ENCODE measurements at places on chromosomes 11 and 22. TPM values are rescaled to one million over a fixed set of nuclear protein-coding genes. Genes with fewer than 3 reads are reported as not detected.

DNA sequence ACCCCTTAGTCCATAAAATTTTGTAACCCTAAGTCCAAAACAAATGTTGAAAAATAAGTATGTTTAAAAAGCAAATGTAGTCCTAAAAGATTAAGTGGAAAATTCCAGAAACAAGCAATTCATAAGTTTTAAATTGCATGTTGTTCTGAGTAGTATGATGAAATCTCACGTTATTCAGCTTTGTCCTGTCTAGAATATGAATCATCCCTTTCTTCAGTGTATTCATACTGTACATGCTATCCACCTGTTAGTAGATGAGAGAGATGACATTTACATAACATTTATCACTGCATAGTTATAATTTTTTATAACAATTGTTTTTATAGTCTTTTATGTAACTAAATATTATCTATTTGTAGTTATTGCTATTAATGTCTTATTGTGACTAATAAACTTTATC is 622.3 kb upstream of the CHORDC1 start:
- DNase-seq, result no peak

GRCh38 chr11:112453601-112454577 is 193.2 kb upstream of the PLET1 start:
- DNase-seq, result peak; percentile 57

The BACE1 gene
- 13.7 TPM for total RNA-seq

DNA sequence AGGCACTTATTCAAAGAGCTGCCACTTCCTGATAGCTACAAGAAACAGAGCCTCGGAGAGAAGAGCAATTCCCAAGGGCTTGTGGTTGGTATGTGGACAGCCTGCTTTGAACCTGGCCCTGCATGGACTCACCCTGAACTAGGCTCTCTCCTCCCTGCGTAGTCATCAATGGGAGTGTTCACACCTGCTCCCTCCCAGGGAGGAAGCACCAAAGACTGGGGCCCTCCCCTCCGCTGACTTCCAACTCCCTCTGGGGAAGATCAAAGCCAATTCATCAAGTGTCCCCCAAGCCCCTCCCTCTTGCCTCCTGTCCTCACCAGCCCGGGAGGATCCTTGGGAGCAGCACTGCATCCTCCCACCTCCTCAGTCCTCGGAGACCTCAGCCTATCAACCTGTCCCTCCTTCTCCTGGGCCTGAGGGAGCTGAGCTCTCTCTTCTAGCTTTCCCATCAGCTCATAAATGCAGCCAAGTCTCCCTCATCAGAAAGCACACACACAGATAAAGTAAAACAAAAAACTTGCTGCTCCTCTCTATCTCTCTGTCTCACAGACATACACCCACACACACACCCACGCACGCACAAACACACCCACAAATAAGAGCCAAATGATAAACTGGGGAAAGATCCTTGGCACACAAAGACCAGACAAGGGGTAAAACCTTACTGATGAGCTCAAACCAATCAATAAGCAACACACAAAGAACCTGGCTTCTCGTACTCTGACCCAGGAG is 3.3 kb downstream of the A4GALT start:
- DNase-seq, result peak; percentile 55

DNA sequence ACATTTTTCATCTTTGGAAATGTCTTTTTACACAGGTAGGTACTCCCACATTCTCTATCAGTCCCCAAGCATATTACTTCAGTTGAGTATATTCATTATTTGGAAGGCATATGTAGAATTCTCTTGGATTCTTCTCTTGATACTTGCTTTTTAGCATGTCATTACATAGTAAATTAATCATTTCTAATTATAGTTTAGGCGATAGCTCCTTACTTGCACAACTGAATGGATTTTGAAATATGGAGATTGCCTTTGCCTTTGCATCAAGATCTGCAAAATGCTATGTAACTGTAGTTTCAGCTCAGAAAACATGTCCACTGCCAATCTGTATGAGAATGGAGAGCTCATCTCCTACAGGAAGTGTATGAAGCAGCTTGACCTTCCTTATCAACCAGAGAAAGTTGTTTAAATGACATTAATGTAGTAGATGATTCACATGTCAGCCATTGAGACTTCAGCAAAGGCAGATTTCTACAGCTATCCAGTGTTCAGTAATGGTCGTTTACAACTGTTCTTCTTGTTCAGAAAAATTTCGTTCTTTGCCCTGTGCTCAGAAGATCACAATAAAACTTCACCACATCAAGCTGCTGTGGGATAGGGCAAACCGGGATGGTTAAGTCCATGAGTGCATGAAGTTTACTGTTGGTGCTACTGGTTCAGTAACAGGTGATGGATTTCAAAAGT is 61.6 kb downstream of the PPP6R3 start:
- no peak for DNase-seq

DNA sequence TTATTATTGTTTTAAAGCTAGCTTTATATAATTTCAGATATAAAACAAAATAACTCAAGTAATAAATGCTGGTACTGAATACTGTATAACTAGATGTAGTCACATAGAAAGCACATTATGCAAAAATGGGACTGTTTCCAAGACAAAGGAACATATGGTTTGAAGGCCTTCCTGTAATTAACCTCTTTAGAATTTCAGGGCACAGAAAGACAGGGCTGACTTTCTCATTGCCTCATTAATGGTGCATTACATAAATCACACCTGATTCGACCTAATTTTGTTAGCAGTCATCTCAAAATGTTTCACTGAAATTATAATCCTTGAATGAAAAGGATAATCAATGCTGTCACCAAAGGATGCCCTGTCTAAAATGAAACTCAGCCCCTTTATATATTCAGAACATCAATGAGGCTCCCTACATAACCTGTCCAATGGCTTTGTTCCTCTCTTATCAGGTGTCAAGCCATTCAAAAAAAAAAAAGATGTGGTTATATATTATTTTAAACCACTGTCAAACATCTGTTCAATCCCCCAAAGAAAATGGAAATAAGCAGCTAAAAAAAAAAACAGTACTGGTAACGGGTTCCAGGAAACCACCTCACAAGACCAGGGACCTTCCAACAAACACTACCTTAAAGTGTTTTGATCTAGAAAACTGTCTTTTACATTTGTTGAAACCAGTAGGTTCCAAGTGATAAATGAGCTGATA is 77.4 kb downstream of the FAM168A start:
- peak; percentile 76 for DNase-seq

GRCh38 chr11:37978647-37979046 is 1380.6 kb upstream of the RAG2 start:
- no peak for DNase-seq

- no peak for DNase-seq
These were observed 36.3 kb downstream of the PLEKHA7 start for GRCh38 chr11:16977994-16978315.

DNA sequence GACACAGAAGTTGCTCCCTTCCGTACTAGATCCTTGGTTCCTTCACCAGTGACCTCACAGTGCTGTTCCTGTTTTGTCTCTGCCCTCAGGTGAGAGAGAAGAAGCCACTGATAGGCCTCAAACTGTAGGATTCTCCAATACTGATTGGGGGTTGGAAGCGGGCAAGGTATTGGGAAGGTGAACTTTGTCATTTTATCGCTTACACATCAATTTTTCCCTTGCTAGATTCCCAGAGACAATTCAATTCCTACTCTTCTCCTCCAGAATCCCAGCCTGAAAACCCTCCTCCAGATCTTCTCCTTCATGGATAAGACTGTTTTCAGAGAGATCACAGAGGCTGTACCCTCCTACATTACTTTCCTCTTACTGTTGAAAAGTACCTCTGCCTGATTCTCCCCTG is 9.4 kb upstream of the OR2D3 start:
- no peak for DNase-seq

DNA sequence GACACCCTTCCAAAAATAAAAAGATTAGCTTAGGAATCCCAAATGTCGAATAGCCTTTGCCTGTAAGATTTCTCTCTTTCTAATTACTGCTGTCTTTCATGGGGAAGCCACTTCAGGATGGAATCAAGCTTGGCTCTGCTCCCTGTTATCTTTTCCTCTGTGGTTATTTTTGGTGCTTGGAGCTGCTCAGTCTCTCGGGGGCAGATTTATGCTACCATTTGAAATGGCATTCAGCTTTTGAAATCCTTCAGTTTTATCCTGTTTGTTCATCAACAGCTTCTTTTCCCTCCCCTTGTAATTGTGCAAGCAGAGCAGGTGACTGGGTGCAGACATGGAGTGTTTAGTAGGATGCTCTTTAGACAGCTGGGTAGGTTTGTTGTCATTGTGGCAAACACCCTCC is 111.0 kb downstream of the DBX1 start:
- no peak for DNase-seq

The HBG2 gene
- total RNA-seq, result not detected

DNA sequence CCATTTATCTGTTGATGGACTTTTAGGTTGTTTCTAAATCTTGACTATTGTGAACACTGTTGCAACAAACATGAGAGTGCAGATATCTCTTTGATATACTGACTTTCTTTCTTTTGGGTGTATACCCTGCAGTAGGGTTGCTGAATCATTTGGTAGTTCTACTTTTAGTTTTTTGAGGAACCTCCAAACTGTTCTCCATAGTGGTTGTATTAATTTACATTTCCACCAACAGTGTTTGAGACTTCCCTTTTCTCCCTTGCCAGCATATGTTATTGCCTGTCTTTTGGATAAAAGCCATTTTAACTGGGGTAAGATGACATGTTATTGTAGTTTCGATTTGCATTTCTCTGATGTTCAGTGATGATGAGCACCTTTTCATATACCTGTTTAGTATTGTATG is 330.0 kb downstream of the DDX10 start:
- DNase-seq, result no peak

GRCh38 chr11:108606495-108607160 is 13.1 kb upstream of the EXPH5 start:
- DNase-seq, result no peak

Measured in A673 (cell line).